NCI-H1105 treated with DMSO at 0.1 percent for 48 hours (cell line): ENCODE measurements at places on chromosomes 7 and 10.
A peak's percentile ranks its signal among the peaks of the same experiment; 100 is the strongest.

GRCh38 chr7:49295146-49295545 lies 370.8 kb downstream of the CDC14C start:
- DNase-seq = no peak

DNA sequence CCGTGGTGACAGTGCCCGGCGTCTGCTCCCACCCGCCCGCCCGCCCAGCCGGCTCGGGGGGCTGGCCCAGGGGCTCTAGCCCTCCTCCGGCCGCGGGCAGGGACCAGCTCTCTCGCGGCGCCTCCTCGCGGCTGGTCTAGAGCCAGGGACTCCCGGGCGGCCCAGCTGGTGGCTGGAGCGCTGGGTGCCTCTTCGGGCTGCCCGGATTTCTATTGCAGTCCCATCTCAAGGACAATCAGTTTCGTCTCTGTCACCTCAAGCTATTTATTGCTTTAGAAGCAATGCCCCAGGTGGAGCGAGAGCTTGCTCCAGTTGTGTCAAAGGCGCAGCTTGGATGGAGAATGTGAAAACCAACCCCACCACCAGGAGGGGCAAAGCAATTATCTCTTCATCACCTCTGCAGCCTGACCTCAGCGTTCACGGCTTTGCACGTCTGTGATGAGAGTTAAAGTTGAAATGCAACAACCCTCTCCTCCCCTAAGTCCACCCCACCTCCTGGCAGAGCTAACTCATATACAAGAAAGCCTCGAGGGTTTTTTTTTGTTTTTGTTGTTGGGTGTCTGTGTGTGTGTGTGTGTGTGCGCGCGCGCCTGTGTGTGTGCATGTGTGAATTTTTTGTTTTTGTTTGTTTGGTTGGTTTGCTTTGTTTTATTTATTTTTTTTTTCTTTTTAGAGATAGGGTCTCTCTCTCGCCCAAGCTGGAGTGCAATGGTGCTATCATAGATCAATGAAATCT lies at the start of gene ITGA8:
TSS of gene ITGA8 (minus strand) at position 24 of the 736 bp plus-strand sequence. CDS start 151 bp downstream, outside the sequence.
- peak; percentile 38 for DNase-seq

DNA sequence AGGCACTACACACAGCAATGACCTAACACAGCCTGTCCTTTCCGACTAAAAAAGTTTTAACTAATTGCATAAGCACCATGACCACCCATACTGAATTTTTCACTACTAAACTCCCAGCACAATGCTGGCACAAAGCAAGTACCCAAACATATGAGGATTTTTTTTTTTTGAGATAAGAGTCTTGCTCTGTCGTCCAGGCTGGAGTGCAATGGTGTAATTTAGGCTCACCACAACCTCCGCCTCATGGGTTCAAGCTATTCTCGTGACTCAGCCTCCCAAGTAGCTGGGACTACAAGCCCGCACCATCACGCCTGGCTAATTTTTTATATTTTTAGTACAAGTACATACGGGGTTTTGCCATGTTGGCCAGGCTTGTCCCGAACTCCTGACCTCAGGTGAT lies 5.1 kb downstream of the UBE2H start:
- no peak for DNase-seq

GRCh38 chr10:59752278-59752940 lies 846 bp downstream of the MRLN start:
- no peak for DNase-seq
